ENCODE measurements at places on chromosomes 1 and 21. TPM values are rescaled to one million over a fixed set of nuclear protein-coding genes. Genes with fewer than 3 reads are reported as not detected.

DNA sequence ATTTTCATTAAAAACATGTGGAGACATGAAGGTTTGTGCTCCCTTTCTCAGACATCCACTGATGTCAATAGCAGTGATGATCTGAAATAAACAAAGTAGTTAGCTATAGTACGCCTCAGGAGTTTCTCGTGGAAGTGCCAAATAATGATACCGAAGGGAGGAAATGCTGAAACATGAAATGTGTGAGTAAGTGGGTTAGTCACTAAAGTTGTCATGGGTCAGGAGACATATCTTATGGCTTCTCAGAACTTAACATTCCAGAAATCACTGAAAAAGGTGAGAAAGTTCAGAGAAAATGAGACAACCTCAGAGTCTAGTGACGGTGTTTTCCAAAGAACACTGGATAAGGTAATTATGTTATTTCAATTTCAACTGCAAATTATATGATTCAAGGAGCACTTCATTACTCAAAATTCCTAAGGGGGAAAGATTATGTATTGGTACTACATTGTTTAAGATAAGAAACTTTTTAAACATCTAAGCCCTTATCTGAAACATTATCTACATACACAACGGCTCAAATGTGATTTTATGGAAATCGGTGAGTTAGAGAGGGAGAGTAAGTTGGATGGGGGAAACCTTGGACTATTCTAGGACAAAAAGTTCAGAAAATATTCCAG lies 20.6 kb downstream of the NIBAN1 start:
- no peak for DNase-seq

- no peak for DNase-seq
These were observed 78.0 kb downstream of the HLX start for GRCh38 chr1:220957233-220957605.

- peak; percentile 23 for DNase-seq
These were observed 38.0 kb upstream of the RWDD3 start for GRCh38 chr1:95196017-95196416.

DNA sequence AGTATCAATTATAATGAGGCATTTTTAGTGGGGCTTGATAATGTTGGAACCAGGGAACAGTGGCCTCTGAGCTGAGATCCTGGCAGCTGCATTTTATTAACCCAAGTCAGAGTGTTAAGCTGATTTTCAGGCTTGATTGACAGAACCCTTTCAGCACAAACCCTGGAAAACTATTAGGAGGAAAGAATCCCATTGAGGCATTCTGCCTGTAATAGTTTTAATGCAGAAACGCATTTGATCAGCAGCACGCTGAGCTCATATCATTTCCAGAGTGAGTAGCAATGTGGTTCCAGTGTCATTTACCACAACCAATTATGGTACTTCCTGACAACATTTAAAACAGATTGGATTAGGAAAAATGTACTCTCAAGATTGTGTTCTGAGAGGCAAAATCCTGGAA lies 78.3 kb upstream of the BARHL2 start:
- no peak for DNase-seq

SMCP gene
- not detected for total RNA-seq

WDR47 gene
- 17.7 TPM for total RNA-seq

- DNase-seq = no peak
These were observed 38.7 kb downstream of the ZBTB40 start for GRCh38 chr1:22490309-22490708.

S100A12 gene
- 14.9 TPM for total RNA-seq

KRTAP19-3 gene
- total RNA-seq = not detected

- DNase-seq = peak; percentile 52
These were observed 98.5 kb downstream of the PTBP2 start for GRCh38 chr1:96820107-96820506.

DNA sequence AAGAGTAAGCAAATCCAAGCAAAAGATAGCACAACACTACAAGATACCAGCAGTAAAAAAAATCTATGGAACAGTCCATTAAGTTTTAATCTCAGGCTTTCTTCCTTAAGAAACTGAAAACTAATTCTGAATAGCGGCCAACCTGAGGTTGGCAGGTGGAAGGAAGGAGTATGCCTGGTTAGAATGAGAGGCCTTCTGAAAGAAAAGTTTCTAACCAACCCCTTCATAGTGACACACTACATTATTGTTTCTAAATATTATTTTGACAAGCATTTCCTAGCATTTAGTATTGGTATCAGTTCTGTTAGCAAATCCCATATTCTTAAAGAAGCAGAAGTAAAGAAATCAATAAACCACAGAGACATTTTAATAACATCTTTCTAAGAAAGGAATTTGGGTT lies 205.7 kb upstream of the PTBP2 start:
- no peak for DNase-seq

DNA sequence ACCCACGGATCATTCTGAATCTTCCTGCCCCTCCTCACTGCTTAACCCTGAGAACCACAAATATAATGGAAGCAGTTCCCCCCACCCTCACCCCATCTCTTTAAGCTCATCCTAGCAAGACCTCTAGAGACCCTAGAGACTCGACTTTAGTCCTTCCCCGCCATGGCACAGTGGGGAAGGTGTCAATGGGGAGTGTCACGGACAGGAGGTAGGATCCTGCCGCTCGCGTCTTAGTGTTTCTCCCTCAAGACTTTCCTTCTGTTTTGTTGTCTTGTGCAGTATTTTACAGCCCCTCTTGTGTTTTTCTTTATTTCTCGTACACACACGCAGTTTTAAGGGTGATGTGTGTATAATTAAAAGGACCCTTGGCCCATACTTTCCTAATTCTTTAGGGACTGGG lies 677 bp upstream of the PMF1 start:
- DNase-seq = no peak

Measured in lung (tissue), 17 donors.